SW 1271 (cell line): ENCODE measurements at places on chromosomes 2 and 18.

DNA sequence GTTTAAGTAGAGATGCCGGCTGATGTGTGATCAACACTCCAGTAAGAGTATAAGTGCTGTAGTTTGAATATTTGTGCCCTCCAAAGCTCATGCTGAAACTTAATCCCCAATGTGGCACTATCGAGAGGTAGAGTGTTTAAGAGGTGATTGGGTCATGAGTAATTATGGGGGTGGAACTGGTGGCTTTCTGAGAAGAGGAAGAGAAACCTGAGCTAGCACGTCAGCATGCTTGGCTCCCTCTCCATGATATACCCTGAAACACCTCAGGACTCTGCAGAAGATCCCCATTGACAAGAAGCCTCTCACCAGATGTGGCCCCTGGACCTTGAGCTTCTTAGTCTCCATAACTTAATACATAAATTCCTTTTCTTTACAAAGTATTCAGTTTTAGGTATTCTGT lies 584.8 kb downstream of the TSN start:
- DNase-seq: no peak

- no peak for DNase-seq
These were observed 47.7 kb upstream of the NR4A2 start for GRCh38 chr2:156380117-156380645.

DNA sequence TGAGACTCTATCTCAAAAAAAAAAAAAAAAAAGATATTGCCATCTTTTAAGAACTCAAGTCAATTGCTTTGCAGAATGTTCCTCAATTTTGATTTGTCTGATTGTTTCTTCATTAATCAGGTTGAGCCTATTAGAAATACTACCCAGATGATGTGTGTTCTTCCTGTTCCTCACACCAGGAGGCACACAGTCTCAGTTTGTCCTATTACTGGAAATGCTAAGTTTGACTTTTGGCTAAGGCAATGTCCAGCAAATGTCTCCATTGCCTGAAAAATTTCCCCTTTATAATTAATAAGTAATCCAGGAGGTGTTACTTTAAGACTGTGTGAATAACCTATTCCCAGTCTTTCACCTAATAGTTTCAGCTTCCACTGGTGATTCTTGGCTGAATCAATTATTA lies 28.4 kb downstream of the BOLA3 start:
- no peak for DNase-seq

GRCh38 chr2:31931916-31932315 lies 78.9 kb downstream of the MEMO1 start:
- DNase-seq: no peak

- no peak for DNase-seq
These were observed 445.4 kb upstream of the DSEL start for GRCh38 chr18:67961701-67962440.

GRCh38 chr18:25495606-25496005 lies 143.6 kb upstream of the ZNF521 start:
- DNase-seq: no peak

DNA sequence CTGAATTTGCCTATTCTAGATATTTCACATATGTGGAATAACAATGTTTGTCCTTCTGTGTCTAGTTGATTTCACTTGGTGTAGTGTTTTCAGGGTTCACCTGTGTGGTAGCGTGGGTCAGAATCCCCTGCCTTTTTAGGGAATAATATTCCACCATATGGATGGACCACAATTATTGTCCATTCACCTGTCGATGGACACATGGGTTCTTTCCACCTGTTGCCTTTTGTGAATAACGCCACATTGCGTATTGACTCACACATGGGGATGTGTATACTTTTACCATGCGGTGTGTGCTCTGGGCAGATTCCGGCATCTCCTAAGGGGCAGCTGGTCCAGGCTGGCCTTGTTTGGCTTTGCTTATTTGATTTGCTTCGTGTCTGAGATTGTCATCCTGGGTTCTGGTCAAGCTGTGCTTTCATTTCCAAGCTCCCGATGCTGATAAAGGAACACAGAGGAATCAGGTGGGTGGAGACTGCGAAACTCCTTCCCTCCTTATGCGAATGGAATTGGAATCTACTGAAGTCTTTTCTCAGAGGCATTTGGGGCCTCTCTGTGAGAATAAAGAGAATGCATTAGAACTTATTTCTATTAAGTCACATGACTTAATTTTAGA lies 18.9 kb upstream of the ALLC start:
- no peak for DNase-seq

DNA sequence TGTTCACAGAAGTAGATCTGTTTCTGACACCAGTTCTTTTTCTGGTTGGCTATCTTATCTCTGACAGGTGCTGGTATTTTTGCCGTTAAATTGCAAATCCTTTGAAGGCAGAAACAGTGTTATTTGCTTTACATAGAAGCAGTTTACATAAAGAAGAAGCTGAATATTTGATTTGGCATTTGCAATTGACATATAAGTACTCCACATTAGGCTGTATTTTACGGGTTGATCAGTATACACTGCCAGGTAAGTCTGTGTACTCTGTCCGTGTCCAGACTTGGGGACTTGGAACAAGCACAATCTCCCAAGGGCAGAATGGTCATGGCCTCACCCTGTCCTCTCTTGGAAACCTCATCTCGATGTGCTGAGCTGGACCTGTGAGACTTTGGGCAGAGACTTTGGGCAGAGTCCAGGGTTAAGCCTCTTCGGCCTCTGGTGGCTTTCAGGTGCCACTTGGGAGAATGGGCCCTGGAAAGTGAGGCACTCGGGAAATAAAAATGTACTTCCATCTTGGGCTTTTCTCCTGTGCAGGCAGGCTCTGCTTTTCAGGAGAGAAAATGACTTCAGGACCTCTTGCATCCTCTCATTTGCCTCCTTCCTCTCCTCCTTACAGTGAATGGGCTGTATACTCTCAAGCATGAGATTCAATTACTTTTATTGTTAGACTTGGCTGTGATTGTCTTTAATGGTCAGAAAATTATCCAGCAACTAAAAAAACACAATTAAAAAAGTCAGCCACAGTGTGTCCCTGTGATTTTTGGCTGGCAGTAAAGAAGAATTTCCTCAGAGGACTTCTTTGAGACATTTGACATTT lies 108.5 kb downstream of the RAPGEF4 start:
- DNase-seq: no peak

- no peak for DNase-seq
These were observed 3.7 kb upstream of the SPR start for GRCh38 chr2:72883356-72883962.

- no peak for DNase-seq
These were observed 2.3 kb downstream of the PPM1B start for GRCh38 chr2:44171018-44171417.

- DNase-seq: no peak
These were observed 1.1 kb upstream of the HOXD8 start for GRCh38 chr2:176128172-176128981.

DNA sequence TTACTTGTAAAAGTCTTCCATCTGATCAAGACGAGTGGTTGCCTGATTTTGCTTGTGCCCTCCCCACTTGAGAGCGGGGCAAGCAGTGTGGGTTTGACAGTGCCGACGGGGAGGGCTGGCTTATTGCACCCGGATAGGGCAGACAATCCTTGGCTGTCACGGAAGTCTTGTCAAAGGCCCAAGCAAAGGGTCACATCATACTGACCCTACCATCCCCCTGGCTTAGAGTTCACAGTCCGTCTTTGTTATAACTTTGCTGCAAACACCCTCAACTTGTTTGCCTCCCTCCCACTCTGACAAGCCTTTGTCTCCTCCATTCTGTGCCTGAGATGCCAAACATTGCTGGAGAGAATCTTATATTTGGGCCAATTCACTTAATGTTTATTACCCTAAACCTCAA lies 165.9 kb upstream of the MSH6 start:
- DNase-seq: no peak

GRCh38 chr18:23158058-23158457 lies 22.8 kb downstream of the CABLES1 start:
- no peak for DNase-seq

GRCh38 chr2:62822549-62822948 lies 117.0 kb downstream of the EHBP1 start:
- DNase-seq: no peak

DNA sequence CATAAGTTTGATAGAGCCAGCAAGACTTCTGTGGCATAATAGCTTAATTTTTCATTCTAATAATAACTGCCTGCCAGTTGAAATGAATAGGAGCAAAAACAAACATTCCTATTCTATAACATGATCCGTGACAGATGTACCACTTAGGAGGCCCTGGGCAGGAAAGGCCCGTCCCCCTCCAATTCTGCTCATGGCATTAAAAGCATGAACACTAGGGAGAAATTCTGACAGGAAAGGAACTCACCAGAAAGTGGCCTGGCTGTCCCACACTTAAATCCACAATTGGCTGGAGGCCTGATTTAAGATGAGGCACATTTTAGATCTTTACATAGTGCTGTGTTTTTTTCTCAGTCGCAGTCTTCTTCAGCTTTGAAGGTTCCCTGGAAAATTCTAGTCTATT lies 261.9 kb upstream of the ETAA1 start:
- DNase-seq: no peak

GRCh38 chr2:44671916-44672315 lies 269.6 kb upstream of the SIX3 start:
- DNase-seq: no peak

DNA sequence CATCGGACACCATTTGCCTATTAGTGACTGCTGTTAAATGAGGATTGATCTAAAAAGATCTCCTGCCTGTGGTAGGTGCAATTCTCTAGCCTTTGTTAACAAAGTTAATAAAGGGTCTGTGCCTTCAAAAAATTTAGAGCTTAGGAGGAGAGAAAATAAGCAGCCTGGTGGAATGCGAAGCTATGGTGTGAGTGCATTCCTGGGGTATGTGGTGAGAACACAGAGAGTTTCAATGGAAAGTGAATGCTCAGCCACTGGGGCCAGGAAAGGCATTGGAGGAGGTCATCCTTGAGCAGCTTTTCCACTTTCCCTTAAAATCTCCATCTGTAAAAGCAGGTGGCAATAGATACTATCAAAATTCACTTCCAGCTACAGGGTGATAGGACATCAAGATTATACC lies 331.2 kb upstream of the LRATD1 start:
- DNase-seq: no peak

DNA sequence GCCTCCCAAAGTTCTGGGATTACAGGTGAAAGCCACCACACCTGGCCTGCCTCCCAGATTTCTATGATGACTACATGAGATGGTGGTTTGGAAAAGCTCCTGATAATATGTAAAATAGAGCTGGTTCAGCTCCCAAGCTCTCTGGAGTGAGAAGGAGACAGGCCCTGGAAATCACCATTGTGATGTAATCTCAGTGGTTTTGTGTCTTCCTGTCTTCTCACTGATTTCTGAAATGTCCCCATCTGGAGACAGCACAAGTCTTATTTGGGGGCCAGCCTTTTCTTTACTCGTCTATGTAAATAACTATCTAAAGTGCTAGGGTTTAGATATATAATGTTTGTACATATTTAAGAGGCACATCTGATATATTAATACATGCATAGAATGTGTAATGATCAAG lies 64.0 kb downstream of the CCNT2 start:
- DNase-seq: no peak

GRCh38 chr2:115297056-115297455 lies 854.6 kb downstream of the DPP10 start:
- no peak for DNase-seq

- no peak for DNase-seq
These were observed at the start of the genes ABCG5 and ABCG8 for GRCh38 chr2:43838560-43839267. Gene ABCG5, minus strand, starts transcription at chr2:43838839. Its CDS starts 160 bp downstream, at chr2:43838679. Gene ABCG8, plus strand, starts transcription at chr2:43838971. Its CDS starts 83 bp downstream, at chr2:43839054.

DNA sequence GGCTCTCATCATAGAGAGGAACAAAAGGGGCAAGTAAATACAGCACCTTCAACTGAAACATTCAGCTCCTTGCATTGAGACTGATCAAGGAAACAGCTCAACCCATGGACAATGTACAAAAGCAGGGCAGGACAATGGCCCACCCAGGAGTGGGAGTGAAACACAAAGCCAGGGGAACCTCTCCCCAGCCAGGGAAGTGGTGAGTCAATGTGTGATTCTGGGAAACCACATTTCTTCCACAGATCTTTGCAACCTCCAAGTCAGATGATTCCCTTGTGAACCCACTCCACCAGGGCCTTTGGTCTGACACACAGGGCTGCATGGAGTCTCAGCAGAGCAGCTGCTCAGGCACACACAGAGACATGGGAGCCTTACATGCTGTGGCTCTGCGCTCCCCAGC lies 294.5 kb downstream of the NR4A2 start:
- no peak for DNase-seq

- DNase-seq: no peak
These were observed 18.8 kb upstream of the TSPYL6 start for GRCh38 chr2:54274781-54275242.

DNA sequence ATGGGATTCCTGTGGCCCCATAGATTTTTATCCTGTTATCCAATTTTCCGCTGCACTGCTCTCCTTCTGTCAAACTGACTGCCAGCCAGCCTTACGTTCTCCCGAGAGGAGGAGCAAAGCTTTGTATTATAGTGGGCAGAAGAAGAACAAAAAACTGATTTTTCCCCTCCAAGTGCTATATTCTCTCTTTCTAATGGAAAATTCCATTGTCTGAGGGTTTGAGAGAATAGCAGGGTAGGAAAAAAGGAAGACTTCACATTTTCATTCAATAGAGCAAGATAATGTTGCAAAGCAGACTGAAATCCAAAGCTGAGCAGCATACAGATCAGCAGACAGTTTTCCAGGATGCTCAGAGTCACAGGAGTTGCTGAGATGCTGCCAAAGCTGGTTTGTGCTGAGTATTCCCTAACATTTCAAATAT lies 238.0 kb downstream of the UBE2E3 start:
- DNase-seq: no peak

GRCh38 chr2:193315428-193316091 lies 1120.8 kb upstream of the TMEFF2 start:
- DNase-seq: no peak

DNA sequence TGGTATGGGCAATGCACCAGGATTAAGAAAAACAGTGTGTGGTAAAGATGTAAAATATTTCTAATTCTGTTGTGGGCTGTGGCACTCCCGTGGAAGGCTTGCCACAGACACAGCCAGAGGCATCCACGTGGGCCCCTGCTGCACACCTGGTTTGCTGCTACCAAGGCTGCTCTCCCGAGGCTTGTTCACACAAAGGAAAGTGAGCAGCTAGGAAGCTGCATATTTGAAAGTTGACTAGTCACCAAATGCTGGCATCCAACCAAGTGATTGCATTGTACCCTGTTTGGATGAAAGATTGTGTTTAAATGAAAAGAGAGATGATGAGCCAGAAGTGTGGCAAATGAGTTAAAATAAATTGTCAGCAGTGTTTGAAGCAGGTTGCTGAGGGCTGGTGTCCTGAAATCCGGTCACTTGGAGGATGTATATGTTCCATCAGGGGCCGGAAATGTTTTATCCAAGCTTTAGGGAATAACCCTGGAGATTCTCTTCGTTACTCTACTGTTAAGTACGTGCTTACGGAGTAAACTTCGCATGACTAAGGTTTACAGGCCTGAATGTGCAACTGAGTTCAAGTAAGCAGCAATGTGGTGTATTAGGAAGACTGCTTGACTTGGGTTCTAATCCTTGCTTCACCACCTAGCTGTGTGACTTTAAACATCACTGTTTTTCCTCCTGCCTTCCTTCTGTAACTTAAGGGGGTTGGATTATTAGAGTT lies 86.1 kb downstream of the MSH2 start:
- peak; percentile 58 for DNase-seq

DNA sequence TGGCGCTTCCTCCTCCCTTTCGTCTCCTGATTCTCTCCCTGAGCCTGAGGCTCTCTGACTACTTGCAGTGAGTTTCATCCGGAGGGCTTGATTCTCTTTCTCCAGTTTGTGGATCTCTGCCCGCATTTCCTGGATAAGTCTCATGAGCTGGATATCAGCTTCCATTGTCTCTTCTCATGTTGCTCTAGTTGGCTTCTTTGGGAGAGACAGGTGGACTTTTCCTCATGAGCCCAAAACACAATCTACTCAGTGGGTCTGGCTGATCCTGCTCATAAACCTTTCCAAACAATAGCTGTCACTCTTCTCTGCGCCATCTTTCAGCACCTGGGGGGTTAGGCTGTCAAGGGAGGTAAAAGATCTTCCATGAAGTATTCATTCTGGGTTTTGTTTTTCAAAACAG lies at the start of gene CCDC195:
CCDC195 (minus strand) TSS at position 165 of the 400 bp plus-strand sequence; CDS start at position 165, 0 bp downstream.
- DNase-seq: no peak
